GM12865 (cell line): ENCODE measurements at places on chromosomes 5 and 9.

GRCh38 chr5:40716000-40716399 lies 36.3 kb downstream of the PTGER4 start:
- no peak for DNase-seq

DNA sequence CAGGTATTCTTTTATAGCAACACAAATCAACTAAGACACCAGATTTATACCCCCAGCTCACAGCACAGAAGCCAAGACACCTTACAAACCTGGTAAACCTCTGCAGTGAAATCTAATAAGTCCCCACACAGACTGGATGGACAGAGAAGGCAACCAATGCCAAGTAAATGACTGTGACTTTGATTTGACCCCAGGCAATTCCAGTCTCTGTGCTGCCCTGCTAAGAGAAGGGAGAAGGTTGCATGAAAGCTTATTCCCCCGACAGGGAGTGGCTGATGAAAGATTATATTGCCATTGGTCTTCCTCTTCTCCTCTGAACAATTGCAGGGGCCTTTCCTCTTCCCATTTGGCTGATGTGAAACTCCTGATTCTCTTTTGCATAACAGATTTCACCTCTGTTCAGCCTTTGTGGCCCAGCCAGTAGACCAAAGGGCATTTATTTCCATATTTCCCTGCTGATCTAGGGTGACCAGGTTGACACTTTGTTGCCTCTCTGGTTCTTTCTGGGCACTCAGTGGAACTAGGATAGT lies 107.6 kb downstream of the ADRB2 start:
- no peak for DNase-seq

- no peak for DNase-seq
Observed at GRCh38 chr9:90419221-90419851, 223.3 kb downstream of the DIRAS2 start.

- no peak for DNase-seq
Observed at GRCh38 chr9:13107008-13107407, 172.5 kb downstream of the MPDZ start.

DNA sequence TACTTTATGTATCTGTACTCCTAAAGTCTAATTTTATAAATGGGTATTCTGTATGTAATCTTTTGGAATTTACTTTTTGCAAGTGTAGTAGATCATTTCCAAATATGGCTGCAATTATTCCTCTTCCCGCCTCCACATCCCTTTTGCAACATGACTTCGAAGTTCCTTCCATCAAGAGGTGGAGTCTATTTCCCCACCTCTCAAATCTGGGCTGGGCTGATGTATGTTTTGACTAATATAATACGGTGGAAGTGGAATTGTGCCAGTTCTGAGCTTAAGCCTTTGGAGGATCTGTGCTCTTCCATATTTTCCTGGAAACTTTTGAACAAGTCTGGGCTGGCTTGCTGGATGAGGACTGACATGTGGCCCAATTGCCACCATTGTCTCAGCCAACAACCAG lies 155.9 kb downstream of the FGF18 start:
- no peak for DNase-seq

GRCh38 chr9:71814226-71814625 lies 45.9 kb upstream of the CEMIP2 start:
- DNase-seq: no peak

DNA sequence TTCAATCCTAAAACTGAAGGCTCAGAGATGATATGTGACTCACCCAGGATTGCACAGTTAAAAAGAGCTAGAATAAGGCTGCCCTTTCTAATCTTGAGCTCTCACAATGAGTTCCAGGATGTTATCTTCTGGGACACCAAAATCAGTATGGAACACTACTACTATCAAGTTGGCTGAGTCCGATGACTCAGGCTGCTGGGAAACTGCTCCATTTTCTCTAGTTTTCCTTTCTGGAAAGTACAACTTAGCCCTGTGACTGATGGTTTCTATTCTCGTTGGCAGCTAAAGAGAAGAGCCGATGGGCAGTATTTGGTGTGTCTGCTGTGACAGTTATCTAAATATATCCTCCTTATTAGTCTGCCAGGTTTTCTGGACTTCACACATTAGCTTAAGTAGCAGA lies 37.9 kb upstream of the DPYSL3 start:
- DNase-seq: no peak

GRCh38 chr9:4111233-4112008 lies 188.4 kb downstream of the GLIS3 start:
- DNase-seq: no peak

GRCh38 chr5:5077236-5077635 lies 62.9 kb upstream of the ADAMTS16 start:
- no peak for DNase-seq

- peak; percentile 78 for DNase-seq
Observed at GRCh38 chr5:91313757-91314673, 69.1 kb downstream of the ARRDC3 start.

DNA sequence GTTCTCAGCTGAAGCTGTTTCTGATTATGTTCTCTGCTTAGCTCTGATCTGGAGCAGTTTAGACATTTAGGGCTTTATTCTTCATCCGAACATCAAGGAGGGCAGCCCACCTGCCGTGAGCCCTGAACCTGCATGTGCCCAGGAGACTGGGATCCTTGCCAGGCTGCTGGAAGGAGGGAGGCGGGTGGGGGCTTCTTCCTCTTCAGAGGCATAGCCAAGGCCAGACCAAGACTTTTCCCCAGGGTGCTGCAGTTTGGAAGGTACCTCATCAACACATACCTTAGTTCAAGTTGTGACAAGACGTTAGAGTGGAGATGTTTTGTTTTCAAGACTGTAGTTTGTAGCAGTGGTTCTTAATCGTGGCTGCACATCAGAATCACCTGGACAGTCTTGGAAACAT lies 64.9 kb downstream of the RALGPS1 start:
- DNase-seq: no peak

DNA sequence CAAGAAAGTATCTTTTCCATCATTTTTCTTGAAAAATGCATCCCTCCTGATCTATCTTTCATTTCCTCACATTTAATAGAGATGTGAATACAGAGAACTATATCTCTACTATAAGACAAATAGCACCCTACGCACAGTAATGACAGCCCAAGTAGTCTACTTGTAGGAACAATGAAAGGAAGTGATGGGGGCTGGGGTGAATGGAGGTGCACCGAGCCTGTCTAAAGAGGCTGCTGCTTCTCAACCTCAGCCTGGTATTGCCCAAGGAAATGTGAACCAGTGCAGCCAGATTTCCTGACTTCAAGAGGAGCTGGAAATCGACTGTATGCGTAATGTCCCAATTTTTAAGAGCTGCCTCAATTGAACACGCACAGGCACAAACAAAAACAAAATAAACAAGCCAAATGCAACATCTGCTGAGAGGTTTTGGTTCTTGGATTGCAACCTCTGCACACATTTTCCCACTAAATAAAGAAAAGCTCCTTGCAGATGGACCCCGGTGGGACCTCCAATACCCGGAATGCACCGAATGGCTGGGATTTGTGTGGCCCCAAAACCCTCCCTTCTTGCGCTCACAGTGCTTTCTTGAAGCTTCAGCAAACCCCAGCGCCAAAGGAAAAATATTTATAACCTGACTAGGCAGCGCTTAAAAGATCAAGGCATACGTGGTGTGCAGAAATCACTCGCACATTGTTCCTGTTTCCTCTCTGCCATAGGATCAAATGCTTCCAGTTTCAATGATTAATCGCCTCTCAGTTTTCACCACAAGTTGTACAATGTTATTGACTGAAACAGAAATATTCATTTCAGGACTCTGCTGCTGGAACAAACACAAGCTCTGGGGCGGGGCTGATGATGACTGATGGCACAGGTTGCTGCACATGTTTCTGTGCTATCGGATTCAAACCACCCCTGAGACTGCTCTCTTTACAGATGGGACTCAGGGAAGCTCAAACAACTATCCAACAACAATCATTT lies 68.3 kb downstream of the KCNIP1 start:
- peak; percentile 54 for DNase-seq

GRCh38 chr9:86924206-86924605 lies 23.1 kb downstream of the GAS1 start:
- DNase-seq: no peak

DNA sequence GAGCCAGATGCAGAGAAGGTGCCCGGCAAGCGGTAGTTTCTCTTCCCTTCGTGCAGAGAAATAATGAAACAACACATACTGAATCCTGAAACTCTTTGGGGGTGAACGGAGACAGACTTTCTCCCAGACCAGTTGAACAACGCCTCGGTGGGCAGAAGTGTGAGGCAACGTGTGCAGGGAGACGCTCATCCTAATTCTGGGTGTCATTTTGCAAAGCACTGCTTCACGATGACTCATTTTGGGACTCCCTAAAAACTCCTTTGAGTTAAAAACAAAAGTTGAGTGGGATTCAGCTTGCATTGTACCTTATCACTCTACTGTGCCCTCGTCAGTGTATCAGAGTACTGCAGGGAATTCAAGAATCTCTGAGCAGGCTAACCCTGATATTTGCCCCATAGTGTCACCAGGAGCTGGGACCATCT lies 3.5 kb upstream of the NEK6 start:
- DNase-seq: peak; percentile 96

- no peak for DNase-seq
Observed at GRCh38 chr5:8070138-8070537, 201.2 kb downstream of the MTRR start.

DNA sequence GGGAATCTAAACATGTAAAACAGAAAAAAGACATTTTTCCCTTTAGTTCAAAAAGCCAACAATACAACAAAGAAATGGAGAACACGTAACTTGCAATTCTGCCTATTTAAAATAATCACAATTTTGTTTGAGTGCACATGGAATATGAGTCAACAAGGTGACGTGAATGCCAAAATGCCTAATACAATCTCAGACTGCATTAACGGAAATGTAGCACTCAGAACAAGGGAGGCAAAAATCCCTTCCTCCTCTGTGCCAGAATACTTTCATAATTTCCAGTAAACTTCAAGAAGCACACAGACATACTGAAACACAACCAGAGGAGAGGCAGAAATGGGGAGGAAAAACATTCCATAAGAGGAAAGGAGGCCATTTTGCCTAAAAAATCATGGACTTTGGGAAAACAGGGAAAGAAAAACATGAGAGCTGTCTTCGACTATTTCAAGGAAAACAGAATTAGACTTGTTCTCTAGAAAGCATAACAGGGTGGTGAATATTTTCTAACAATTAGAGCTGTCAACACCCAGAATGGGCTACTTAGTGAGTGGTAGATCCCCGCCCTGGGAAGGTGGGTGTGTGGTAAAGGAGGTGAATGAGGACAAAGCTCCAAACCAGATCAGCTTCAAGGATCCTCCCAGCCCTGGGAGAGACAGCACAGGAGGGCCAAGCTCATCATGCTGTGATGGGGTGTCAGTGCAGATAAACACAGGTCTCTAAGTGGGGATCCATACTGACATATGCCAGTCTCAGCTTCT lies 48.2 kb downstream of the ABCA1 start:
- DNase-seq: no peak

DNA sequence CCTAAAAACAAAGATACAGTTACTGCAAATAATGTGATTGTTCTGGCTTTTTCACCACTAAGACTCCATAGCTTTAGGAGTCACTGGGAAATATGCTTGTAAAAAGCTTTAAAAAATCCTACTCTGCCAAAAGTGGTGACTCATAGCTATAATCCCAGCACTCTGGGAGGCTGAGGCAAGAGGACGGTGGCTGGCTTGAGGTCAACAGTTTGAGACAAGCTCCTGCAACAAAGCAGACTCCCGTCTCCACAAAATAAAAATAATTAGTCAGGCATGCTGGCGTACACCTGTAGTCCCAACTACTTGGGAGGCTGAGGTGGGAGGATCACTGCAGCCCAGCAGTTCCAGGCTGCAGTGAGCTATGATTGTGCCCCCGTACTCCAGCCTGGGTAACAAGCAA lies 406.4 kb downstream of the HTR1A start:
- DNase-seq: no peak

GRCh38 chr5:31237174-31237573 lies 43.7 kb downstream of the CDH6 start:
- DNase-seq: peak; percentile 6

GRCh38 chr5:14357441-14357840 lies 214.3 kb downstream of the TRIO start:
- DNase-seq: no peak

DNA sequence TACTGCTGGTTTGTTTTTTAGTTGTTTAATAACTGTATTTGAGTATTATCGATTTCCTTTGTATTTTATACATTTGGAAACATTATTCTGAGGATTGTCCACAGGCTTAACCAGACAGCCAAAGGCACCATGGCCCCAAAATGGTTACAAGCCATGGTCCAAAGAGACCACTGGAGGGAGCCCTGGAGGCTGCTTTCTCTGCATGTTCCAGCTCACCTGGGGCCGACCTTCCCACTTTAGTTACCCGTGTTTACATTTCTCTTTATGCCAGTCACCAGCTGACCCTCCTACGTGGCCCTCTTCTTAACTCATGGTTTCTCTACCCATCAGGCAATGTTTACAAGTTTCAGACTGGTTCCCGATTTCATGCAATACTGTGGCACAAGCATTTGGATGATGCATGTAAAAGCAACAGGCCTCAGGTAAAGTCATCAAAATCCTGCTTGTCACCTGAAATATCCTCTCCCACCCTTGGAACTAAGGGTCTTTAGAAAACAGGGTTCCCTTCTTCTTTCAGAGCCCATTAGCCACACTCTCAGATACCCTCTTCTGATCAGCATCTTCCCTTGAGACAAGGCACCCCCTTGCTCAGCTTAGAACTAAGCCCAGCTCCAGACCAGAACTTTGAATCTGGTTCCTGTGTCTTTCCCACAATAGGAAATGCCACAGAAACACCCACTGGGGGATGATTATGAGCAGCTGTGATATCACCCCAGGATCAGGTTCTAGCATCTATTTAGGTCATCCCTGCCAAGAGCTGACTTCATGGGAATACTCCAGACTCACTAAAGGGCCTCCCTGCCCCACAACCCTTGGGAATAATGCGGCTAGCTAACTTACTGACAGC lies 49.9 kb upstream of the GARNL3 start:
- peak; percentile 78 for DNase-seq

DNA sequence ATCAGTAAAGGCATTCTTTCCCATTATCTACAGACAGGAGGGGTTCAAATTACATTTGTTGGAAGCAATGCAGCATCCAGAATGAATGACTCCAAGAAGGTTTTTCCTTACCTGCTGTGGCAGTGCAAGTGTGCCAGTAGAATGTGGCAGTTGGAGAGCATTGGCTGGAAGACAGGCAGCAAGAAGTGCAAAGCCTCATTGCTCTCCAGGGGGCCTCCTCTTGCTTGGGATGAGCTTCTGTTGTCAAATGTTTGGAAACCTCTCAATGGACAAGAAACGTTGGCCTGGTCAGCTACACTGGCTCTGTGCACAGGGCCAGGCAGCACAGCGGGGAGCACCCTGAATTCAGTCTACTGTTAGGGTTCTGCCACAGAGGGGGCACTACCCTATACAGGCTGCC lies 226.6 kb downstream of the ADCY2 start:
- DNase-seq: no peak

GRCh38 chr5:133459474-133460160 lies 152.7 kb downstream of the FSTL4 start:
- no peak for DNase-seq

DNA sequence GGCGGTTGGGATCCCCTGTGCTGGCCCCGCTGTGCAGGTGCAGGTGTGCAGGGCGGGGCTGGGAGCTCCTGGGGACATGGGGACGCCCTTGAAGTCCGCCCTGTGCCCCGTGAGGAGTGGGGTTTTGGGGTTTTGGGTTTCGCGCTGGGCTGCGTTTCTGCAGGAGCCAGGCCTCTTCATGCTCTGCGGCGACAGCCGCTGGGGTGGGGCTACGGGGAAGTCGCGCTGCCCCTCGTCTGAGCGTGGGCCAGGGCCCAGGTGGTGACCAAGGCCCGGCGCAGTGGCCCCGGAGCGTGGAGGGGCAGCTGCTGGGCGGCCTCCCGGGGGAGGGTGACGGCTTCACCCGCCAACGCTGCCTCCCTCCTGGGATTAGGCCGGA lies 47.8 kb upstream of the IRX4 start:
- DNase-seq: no peak

- DNase-seq: peak; percentile 72
Observed at GRCh38 chr5:42057254-42057690, 132.2 kb downstream of the FBXO4 start.
